ENCODE measurements at places on chromosomes 2 and 18.

- DNase-seq = no peak
Measured at GRCh38 chr2:14975381-14975780, 342.9 kb downstream of the LRATD1 start.

- no peak for DNase-seq
Measured at GRCh38 chr18:44821924-44822323, 141.2 kb downstream of the SETBP1 start.

DNA sequence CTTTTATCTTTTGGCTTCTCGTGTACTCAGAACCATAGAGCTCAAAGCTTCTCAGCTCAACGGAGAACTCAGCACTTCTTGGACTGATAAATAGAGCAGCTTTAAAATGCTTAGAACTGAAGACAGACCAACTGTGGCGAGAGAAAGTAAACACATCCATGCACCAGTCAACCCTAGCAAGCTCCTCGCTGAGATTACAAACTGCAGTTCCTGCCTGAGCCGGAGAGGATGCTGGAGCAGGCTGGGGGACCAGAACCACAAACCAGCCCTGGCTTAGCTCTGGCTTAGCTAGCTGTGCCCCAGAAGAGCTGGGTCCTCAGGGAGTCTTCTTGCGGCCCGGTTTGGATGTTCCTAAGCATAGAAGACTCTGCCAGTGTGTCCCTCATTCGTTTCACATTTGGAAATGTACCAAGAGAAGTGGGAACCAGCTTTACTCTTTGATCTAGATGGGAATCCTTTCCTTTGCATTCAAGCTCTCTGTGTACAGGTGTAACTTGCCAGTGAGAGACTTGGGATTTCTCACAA lies 5.6 kb downstream of the PAX8 start:
- DNase-seq = no peak

- DNase-seq = no peak
Measured at GRCh38 chr2:214987261-214987660, 151.2 kb downstream of the ABCA12 start.

- no peak for DNase-seq
Measured at GRCh38 chr18:78666666-78667335, 312.8 kb upstream of the SALL3 start.

- DNase-seq = no peak
Measured at GRCh38 chr2:175964195-175964594, 37.9 kb downstream of the LNPK start.

DNA sequence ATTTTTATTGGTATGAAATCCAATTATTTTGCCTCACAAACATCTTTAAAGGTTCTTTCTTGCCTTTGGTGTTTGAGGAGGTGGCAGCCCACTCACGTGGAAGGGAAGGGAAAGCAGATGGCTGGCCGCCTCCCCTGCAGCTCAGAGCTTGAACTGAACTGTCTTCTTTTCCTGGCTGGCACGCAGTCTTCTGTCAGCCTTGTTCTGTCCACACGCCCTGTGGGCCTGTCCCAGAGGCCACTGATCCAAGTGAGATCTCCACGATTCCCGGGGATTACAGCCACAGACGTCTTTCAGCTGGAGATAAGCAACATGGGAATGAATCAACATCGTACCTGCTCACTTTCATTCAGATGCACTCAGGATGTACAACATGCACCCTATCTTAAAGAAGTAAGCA lies 73.3 kb downstream of the TMEM18 start:
- no peak for DNase-seq

- DNase-seq = no peak
Measured at GRCh38 chr2:188551671-188552070, 260.0 kb downstream of the GULP1 start.

GRCh38 chr2:18585526-18585925 lies 3.8 kb downstream of the NT5C1B start:
- DNase-seq = no peak

- no peak for DNase-seq
Measured at GRCh38 chr2:213959589-213959988, 451.3 kb upstream of the VWC2L start.

GRCh38 chr2:238280083-238280825 lies 8.2 kb downstream of the PER2 start:
- no peak for DNase-seq

DNA sequence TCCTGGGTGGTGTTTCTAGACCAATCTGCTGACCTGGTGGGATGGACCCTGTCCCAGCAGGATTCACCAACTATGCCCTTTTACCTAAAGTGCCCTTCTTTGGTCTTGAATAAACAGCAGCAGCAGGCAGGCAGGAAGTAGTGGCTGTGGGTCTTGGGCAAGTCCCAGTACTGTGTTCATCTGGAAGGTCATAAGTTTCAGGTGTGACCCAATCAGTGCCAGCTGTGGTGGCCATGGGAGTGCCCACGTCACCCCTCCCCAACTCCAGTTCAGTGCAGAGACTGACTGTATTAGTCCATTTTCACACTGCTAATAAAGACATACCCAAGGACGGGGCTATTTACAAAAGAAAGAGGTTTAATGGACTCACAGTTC lies 148.3 kb upstream of the SRD5A2 start:
- DNase-seq = no peak

- DNase-seq = no peak
Measured at GRCh38 chr2:148298196-148298595, 277.3 kb downstream of the MBD5 start.

- no peak for DNase-seq
Measured at GRCh38 chr2:61714210-61714609, 139.7 kb downstream of the FAM161A start.

GRCh38 chr2:71799013-71799575 lies 345.7 kb downstream of the DYSF start:
- DNase-seq = no peak

- DNase-seq = no peak
Measured at GRCh38 chr2:132417430-132418035, 928 bp downstream of the GPR39 start.

DNA sequence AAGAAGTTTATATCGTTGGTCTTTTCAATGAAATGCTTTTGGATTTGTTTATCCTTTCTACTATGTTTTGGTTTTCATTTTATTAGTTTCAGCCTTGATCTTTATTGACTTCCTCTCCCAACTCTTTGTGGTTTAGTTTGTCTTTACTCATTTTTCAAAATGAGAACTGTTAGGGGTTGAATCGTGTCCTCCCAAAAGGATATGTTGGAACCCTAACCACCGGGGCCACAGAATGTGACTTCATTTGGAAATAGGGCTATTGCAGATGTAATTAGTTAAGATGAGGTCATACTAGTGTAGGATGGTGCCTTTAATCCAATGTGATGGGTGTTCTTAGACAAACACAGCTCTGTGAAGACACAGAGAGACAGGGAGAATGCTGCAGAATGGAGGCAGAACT lies 60.4 kb upstream of the IL1R2 start:
- DNase-seq = no peak

- DNase-seq = no peak
Measured at GRCh38 chr2:172403881-172404468, 23.4 kb upstream of the ITGA6 start.

DNA sequence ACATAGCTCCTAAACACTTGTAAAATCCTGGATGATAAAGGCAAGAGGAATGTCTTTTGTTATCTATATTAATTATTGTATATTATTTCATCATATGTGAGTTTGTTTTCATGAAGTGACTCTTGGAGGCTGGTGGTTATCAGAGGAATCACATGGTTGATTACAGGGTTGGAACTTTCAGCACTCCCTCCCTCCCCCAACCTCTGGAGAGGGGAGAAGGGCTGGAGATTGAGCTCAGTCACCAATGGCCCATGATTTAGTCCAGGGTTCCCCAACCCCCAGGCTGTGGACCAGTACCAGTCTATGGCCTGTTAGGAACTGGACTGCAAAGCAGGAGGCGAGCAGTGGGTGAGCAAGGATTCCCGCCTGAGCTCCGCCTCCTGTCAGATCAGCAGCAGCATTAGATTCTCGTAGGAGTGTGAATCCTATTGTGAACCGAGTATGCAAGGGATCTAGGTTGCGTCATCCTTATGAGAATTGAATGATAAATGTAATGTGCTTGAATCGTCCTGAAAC lies 37.7 kb downstream of the FBXO48 start:
- DNase-seq = no peak

DNA sequence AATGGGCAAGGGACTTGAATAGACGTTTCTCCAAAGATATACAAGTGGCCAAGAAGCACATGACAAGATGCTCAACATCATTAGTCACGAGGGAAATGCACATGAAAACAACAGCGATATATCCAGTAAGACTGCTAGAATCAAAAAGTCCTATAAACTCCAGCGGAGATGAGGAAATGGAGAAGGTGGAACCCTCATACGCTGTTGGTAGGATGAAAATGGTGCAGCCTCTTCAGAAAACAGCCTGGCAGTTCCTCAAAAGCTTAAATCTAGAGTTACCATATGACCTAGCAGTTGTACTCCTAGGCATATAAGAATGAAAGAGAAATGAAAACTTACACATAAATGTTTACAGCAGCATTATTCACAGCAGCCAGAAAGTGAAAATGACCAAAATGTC lies 48.1 kb downstream of the HPCAL1 start:
- DNase-seq = no peak

- DNase-seq = no peak
Measured at GRCh38 chr2:204914708-204915107, 369.4 kb downstream of the PARD3B start.

DNA sequence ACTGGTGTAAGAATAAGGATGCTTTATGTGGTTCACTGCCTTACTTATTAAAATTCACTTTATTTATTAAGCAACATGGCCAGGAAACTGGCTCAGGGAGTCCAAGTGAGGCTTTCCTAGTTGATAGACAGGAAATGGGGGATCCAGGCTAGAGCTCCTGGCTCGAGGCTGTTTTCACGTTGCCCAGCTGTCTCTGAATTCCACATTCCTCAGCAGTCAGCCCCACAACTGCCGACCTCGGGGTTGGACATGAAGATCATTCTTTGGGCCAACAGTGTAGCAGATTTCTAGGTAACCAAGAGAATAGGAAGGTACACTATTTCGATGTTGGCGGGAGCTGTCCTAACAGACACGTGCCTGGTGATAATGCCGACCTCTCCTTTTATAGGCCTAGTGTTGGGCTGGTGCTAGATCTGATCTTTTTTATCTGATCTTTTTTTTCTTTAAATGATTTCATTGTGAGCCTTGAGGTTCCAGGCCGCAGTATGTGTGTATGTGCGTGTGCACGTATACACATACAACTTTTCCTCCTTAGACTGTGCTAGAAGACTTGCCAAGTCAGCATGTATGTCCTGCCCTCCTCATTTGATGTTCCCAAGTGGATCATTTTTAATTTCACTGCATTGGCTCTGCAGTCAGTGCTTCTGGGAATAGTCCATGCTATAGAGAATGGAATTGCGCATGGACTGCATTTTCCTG lies 103.5 kb downstream of the CABLES1 start:
- DNase-seq = no peak

DNA sequence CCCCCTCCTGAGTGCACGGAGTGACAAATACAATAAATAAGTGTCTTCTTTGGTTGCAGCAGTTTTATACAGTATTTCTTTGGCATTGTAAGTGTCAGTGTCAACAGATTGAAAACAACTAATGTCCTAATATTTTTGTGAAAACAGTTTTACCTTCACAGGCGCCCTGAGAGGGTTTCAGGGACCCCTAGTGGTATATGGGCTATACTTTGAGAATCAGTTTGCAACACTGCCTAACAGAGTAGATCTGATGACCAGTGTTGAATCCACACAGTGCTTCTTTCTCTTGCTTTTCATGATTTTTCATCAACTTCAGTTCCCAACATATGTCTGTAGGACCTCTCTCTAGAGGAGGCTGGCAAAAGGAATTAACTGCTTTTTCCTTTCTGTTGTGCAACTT lies 162.2 kb downstream of the PRPF40A start:
- no peak for DNase-seq

- no peak for DNase-seq
Measured at GRCh38 chr18:55494899-55495298, 93.1 kb downstream of the TCF4 start.

DNA sequence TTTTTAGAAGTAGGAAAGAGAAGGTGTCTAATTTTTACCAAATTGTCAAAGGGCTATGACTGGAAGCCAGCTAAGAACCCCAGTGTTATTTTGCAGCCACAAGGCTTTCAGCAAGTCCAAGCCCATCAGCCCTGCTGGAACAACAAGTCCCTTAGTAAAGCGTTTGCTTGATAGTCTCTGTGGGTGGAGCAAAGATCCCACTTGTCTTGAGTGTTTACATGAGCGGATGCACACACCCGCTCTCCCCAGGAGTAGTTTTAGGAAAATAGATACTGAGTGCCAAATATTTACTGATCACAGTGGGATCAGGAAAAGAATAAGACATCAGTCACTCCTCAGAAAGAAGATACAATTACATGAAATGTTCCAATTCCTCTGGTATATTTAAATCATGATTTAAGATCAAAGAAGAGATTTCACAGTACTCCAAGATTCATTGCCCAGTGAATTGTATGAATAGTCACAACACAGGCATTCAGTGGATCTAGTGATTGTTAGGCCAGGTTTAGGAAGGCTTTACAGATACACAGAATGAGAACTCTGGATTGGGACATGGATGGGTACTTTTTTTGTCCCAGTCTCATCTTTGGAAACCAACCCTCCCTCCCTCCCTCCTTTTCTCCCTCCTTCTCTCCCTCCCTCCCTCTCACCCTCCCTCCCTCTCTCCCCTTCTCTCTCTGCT lies 514.9 kb downstream of the PTPRM start:
- no peak for DNase-seq

GRCh38 chr2:166388481-166389070 lies 12.8 kb upstream of the SCN9A start:
- no peak for DNase-seq

DNA sequence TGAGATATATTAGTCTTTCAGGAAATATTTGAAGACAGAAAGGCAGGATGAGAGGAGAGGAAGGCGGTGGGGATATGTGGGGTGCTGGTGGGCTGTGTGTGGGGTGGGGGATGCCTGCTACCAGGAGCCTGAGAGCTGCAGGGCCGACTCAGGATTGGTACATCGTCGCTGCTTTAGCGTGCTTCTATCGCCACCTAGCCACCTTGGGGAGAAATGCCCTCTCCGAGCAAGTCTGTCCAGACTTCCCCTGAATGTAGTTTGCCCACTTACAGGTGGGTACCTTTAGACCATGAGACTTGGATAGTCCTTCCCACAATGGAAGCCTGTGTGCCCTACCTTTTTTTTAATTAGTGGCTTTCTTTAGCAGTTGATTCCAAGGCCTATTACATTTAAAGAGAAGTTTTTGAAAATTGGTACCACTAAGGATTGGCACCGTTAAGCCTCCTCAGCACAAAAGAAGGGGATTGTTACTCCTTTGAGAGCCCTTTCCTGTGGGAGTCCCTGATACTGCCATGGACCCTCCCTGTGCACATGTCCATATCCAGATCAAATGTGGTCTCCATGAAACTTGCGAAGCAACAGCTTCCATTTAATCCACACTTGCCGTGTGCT lies 114.1 kb upstream of the NDUFV2 start:
- peak; percentile 49 for DNase-seq

GRCh38 chr18:48304906-48305693 lies 104.1 kb downstream of the ZBTB7C start:
- no peak for DNase-seq

DNA sequence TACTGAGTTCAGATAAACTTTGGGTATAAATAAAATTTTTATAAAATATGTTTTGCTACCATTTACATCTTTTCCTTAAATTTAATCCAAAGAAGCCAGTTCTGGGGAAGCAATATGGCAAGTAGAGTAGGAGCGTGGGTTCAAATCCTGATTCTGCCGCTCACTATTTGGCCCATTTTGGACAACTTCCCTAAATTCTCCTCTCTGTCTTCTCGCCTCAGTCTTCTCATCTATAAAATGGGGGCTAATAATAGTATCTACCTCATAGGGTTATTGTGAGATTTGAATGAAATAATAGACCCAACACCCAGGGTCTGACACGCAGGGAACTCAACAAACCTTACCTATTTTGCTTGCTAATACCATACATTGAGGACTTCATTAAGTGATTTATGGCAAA lies 59.7 kb downstream of the ACTR2 start:
- no peak for DNase-seq

GRCh38 chr2:61605245-61605644 lies 67.1 kb upstream of the XPO1 start:
- DNase-seq = no peak
